ENCODE measurements at places on chromosomes 2 and 18.

DNA sequence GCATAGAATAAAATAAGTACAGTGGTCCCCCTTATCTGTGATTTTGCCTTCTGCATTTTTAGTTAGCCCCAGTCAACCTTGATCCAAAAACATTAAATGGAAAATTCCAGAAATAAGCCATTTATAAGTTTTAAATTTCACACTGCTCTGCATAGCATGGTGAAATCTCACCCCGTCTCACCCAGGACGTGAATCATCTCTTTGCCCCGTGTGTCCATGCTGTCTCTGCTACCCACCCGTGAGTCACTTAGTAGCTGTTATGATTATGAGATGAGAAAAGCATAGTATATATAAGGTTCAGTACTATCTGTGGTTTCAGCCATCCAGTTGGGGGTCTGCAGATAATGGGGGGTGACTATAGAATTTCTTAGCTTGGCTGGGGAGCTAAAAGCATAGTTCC is 67.3 kb downstream of the RHBDD1 start:
- DNase-seq = peak; percentile 11

- no peak for DNase-seq
Observed at GRCh38 chr18:7604361-7604760, 37.2 kb downstream of the PTPRM start.

- no peak for DNase-seq
Observed at GRCh38 chr2:97355887-97356286, 233.8 kb downstream of the ANKRD36B start.

- peak; percentile 7 for DNase-seq
Observed at GRCh38 chr2:240913810-240914644, 7.9 kb downstream of the CROCC2 start.

DNA sequence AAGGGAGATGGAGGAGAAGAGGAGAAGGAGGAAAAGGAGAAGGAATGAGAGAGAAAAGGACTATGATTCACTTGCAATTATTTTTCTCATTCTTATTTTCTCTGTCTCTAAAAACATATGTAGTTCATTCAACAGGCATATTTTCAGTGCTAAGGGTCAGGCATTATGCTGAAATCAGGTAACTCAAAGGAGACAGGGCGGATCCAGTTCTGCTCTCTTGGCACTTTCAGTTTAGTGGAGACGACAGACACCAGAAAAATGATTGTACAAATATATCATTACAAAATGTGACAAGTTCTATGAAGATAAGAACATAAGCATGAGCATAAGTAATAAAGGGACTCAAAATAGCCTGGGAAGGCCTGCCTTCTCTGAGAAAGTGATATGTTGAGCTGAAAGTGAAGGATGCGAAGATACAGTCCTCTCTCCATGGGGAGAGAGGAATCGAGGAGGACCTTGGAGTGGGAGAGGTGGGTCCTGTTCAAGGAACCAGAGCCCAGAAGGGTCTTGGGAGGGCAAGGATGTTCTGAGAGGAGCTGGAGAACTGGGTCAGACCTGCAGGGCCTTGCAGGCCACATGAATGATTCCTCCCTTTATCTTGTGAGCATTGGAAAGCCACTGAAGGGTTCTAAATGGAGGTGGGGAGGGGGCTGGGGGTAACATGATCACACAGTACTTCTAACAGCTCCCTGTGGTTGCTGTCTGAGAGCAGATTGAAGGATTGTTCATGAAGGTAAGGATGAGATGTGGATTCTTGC is 58.6 kb upstream of the TMEM17 start:
- no peak for DNase-seq
